Germinal center (tissue), 1 donor: ENCODE measurements at places on chromosomes 7 and 10.

DNA sequence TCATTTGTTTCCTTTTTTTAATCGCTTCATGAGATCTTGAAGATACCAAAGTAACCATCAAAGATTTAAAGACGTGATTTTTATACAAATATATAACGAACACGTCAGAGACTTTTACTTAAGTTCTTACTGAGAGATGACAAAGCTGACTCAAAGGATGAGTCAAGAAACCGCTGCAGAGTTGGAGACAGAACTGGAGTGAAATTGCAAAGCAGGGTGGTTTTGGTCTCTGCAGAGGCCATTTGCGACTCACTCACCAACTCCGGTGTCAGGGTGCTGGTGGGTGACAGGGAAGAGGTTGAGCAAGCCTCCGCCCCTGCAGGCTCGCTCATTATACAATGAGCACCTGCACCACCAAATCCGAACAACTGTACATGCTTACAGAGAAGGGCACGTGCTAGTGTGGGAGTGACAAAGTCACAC is 75.2 kb downstream of the DNAJB6 start:
- DNase-seq, result no peak

GRCh38 chr10:131979821-131980270 is 1.9 kb downstream of the BNIP3 start:
- DNase-seq, result no peak

GRCh38 chr7:155338632-155339320 is 41.1 kb downstream of the INSIG1 start:
- DNase-seq, result no peak

- DNase-seq, result no peak
Measured at GRCh38 chr7:35792472-35792871, 8.4 kb upstream of the SEPTIN7 start.

- DNase-seq, result no peak
Measured at GRCh38 chr10:51821045-51821444, 121.7 kb upstream of the CSTF2T start.

- no peak for DNase-seq
Measured at GRCh38 chr7:88693131-88693530, 66.4 kb upstream of the ZNF804B start.

DNA sequence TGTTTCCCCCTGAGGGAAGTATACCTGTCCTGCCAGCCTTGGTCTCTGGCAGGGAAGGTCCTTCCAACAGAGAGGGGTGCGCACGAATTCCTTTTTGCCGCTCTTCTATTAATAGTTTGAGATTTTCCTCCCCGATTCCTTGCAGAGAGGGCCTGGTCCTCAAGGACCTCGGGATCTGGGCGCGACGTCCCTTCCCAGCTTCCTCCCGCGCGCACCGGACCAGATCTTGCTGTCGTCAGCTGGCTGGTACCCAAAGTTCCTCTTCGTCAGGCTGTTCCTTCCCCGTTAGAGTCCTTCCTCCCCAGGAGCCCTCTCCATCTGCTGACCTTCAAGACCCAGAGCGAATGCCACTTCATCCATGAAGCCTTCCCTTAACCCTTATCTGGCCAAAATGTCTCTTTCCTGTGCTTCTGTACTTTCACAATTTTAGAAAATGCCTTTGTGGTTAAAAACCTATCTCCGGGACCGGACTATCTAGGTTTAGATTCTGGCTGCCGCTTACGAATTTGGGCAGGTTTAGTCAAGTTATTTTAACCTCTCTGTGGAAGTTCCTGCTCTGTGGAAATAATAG is 851 bp upstream of the GOT1 start:
- DNase-seq, result peak; percentile 14

DNA sequence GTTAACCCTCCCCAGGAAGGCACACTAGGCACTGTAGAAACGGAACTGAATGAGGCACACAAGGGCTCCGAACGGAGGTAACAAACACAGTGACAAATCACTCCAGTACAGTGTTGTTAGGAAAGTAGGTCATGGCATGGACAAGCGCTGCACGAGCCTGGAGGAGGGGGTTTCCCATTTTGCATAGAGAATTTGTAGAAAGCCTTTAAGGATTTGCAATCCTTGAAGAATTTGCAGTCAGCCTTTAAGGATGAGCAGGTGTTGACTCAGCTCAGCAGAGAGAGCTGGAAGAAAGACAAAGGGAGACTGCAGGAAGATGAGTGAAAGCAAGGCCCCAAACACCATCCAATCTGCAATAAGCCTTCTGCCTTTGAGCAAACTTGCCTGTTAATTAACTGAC is 51.1 kb upstream of the PPP1R3C start:
- no peak for DNase-seq

- no peak for DNase-seq
Measured at GRCh38 chr7:13724191-13724976, 265.1 kb downstream of the ETV1 start.
